ENCODE measurements at places on chromosomes 6 and 20. TPM values are rescaled to one million over a fixed set of nuclear protein-coding genes. Genes with fewer than 3 reads are reported as not detected.

SCRT2 gene
- total RNA-seq: not detected

CCN6 gene
- not detected for total RNA-seq

XKR7 gene
- not detected for total RNA-seq

TBP gene
- 12.4 TPM for total RNA-seq

TREML2 gene
- not detected for total RNA-seq

SSTR4 gene
- not detected for total RNA-seq

TBXT gene
- total RNA-seq: not detected

TTK gene
- total RNA-seq: 1.1 TPM

LAMA4 gene
- total RNA-seq: 38.5 TPM

POM121L2 gene
- total RNA-seq: not detected

ELOVL5 gene
- total RNA-seq: 632 TPM

LTB gene
- not detected for total RNA-seq

FOXQ1 gene
- total RNA-seq: not detected

GRCh38 chr6:4944325-4944724, 59.5 kb downstream of the RPP40 start:
- H3K27me3 ChIP-seq: no peaks in the 10 kb centered on the region
- H3K4me1 ChIP-seq: peaks cover 14% of the 10 kb centered on the region
- H3K4me3 ChIP-seq: no peak overlapping the region
- no peak for DNase-seq
- H3K27ac ChIP-seq: no peak overlapping the region

- DNase-seq: no peak
- no peaks in the 10 kb centered on the region for H3K36me3 ChIP-seq
- H3K4me1 ChIP-seq: no peaks in the 10 kb centered on the region
- no peaks in the 10 kb centered on the region for H3K27me3 ChIP-seq
- no peak overlapping the region for H3K27ac ChIP-seq
These were observed 707.6 kb upstream of the MARCKS start for GRCh38 chr6:113149511-113149910.

- H3K27ac ChIP-seq: peak overlapping the region; percentile 100
- peak overlapping the region; percentile 97 for H3K4me3 ChIP-seq
- no peak for DNase-seq
- no peaks in the 10 kb centered on the region for H3K36me3 ChIP-seq
These were observed 525 bp downstream of the PNRC1 start for GRCh38 chr6:89081129-89081422.

DNA sequence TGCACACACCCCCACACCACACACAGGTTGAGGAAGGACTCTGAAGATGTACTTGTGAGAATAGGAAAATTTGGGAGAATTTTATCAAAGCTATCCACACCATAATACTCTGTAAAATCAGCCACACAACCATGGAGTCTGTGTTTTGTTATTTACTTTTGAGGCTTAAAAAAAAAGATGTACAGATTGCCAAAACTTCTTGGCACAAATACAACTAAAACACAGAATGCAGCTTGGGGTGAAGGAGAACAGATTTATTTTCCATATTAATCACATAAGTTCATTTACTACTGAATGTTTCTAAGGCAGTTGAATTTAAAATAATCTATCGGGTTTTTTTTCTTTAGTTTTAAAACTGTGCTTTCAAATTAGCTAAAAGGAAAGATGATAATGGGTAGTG, 32.8 kb upstream of the KCNQ5 start:
- no peaks in the 10 kb centered on the region for H3K4me1 ChIP-seq
- H3K36me3 ChIP-seq: no peaks in the 10 kb centered on the region
- no peak overlapping the region for H3K4me3 ChIP-seq

GRCh38 chr20:51860111-51860882, 58.0 kb upstream of the SALL4 start:
- no peaks in the 10 kb centered on the region for H3K27me3 ChIP-seq
- DNase-seq: no peak
- no peaks in the 10 kb centered on the region for H3K36me3 ChIP-seq
- no peak overlapping the region for H3K4me3 ChIP-seq

DNA sequence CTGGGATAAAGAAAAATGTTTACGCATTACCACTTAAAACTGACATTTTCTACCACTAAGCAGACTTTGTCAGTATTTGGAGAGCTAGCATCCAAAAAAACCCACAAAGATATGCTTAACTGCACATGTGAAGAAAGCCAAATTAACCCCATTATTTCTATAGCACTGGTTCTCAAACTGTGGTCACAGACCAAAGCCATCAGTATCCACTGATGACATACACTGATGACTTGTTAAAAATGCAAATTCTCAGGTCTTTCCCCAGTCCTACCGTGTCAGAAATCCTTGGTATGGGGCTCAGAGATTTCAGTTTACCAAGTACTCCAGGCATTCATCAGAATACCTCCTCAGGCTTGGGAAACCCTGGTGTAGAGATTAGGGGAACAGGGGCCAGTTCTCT, 230.2 kb downstream of the PTPRK start:
- no peak overlapping the region for H3K4me3 ChIP-seq
- no peak for DNase-seq
- H3K27me3 ChIP-seq: no peaks in the 10 kb centered on the region
- no peak overlapping the region for H3K27ac ChIP-seq

DNA sequence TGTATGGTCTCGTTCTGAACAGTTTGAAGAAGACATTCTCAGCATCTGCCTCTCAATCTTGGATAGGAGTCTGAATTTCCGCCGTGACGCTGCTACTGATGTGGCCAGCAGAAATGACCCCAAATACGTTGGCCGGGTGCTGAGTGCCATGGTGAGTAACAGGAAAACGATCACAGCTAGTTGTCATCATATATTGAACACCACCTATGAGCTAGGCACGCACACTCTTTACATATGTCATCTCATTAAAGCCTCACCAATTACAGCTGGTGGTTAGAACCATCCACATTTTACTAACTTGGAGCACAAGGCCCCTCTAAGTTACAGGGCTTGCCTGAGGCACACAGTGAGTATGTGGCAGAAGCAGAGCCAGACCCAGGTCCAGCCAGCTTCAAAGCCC, 17.1 kb downstream of the TGM3 start:
- H3K36me3 ChIP-seq: no peaks in the 10 kb centered on the region
- no peak overlapping the region for H3K27ac ChIP-seq
- DNase-seq: no peak
- H3K4me3 ChIP-seq: no peak overlapping the region

DNA sequence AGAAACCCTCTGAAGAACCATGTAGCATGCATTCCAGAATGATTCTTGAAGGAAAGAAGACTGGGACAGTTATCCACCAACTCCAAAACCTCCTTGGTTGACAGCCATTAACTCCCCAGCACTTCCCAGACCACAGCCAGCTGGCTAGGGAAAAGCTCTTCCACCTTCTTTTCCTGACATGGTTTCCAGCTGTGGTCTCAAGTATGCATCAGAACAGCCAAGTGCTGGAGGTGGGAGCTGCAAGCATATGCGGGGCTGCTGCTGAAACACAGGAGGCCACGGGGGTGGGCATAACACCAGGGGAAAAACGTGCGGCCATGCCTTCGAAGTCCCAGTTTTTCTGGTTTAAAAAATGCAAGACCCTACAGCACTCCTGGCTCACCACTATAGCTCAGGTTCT, 108.0 kb upstream of the FAM184A start:
- no peaks in the 10 kb centered on the region for H3K27me3 ChIP-seq
- H3K36me3 ChIP-seq: no peaks in the 10 kb centered on the region
- no peaks in the 10 kb centered on the region for H3K4me1 ChIP-seq

GRCh38 chr6:24564081-24564480, 69.3 kb downstream of the ALDH5A1 start:
- no peak for DNase-seq
- no peaks in the 10 kb centered on the region for H3K4me1 ChIP-seq
- H3K4me3 ChIP-seq: no peak overlapping the region
- H3K27me3 ChIP-seq: no peaks in the 10 kb centered on the region
- H3K27ac ChIP-seq: no peak overlapping the region

GRCh38 chr6:88561954-88562315, 395.8 kb upstream of the CNR1 start:
- no peaks in the 10 kb centered on the region for H3K4me1 ChIP-seq
- H3K27me3 ChIP-seq: no peaks in the 10 kb centered on the region
- no peak for DNase-seq
- H3K27ac ChIP-seq: no peak overlapping the region
- H3K36me3 ChIP-seq: no peaks in the 10 kb centered on the region
- no peak overlapping the region for H3K4me3 ChIP-seq

- no peak overlapping the region for H3K27ac ChIP-seq
- H3K27me3 ChIP-seq: peaks cover 11% of the 10 kb centered on the region
- H3K4me3 ChIP-seq: no peak overlapping the region
- H3K4me1 ChIP-seq: no peaks in the 10 kb centered on the region
- no peak for DNase-seq
These were observed 9.5 kb upstream of the SFT2D1 start for GRCh38 chr6:166351715-166352285.

DNA sequence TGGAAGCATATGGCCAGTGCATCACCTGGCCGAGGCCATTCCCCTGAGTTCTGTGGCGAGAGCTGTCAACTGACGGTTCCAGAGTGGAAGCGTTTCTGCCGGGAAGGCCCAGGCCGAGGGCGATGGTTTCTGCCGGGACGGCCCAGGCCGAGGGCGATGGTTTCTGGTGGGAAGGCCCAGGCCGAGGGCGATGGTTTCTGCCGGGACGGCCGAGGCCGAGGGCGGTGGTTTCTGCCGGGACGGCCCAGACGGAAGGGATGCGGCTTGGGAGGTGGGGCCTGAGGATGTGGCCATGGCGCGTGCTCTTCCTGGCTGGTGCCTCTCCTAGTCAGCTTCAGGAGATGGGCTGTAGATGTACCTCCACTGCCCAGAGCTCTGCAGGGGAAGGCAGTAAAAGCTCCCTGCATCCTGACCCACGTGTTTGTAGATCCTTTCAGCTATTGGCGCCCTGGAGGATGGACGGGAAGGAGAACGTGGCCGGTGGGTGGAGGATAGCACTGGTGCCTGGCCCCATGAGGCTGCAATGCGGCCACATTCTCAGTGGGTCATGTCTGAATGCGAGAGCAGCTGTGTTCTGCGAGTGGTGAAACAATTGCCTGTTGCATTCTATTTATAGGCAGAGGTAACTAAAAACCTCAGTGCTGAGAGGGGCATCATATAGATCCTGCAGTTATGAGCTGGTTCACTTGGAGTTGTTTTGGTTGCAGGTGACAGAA, 12.8 kb downstream of the TPD52L2 start:
- H3K27me3 ChIP-seq: no peaks in the 10 kb centered on the region
- H3K4me3 ChIP-seq: no peak overlapping the region
- H3K27ac ChIP-seq: no peak overlapping the region
- no peaks in the 10 kb centered on the region for H3K4me1 ChIP-seq

GRCh38 chr20:61516346-61517208, 264.5 kb downstream of the CDH4 start:
- no peaks in the 10 kb centered on the region for H3K4me1 ChIP-seq
- H3K36me3 ChIP-seq: no peaks in the 10 kb centered on the region
- DNase-seq: no peak
- H3K27ac ChIP-seq: no peak overlapping the region
- no peaks in the 10 kb centered on the region for H3K27me3 ChIP-seq

- peak; percentile 57 for DNase-seq
- no peaks in the 10 kb centered on the region for H3K36me3 ChIP-seq
- no peaks in the 10 kb centered on the region for H3K27me3 ChIP-seq
- H3K27ac ChIP-seq: no peak overlapping the region
- H3K4me3 ChIP-seq: no peak overlapping the region
- peaks cover 15% of the 10 kb centered on the region for H3K4me1 ChIP-seq
These were observed 29.8 kb downstream of the UST start for GRCh38 chr6:148776321-148777308.

GRCh38 chr20:1173698-1174097, 11.1 kb downstream of the TMEM74B start:
- no peak overlapping the region for H3K4me3 ChIP-seq
- DNase-seq: no peak
- no peaks in the 10 kb centered on the region for H3K4me1 ChIP-seq

- no peak overlapping the region for H3K4me3 ChIP-seq
- no peak overlapping the region for H3K27ac ChIP-seq
- no peaks in the 10 kb centered on the region for H3K27me3 ChIP-seq
- no peak for DNase-seq
- no peaks in the 10 kb centered on the region for H3K36me3 ChIP-seq
These were observed 83.7 kb downstream of the TMEM242 start for GRCh38 chr6:157239671-157240058.

DNA sequence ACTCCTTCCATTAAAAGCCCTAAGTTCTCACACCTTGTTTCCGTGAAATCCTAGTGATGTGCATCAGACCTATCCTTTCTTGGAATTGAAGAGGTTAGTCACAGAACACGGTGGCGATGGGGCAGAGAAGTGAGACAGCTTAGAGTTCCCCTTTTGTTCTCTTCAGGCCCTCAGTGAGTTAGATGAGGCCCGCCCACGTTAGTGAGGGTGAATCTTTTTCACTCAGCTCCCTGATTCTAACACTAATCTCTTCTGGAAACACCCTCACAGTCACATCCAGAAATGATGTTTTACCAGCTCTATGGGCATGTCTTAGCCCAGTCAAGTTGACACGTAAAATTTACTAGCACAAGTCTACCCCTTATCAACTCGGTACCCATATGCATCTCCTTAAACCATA, 172.7 kb upstream of the NOX3 start:
- DNase-seq: no peak
- H3K27me3 ChIP-seq: no peaks in the 10 kb centered on the region
- no peaks in the 10 kb centered on the region for H3K4me1 ChIP-seq
- H3K27ac ChIP-seq: no peak overlapping the region
- H3K4me3 ChIP-seq: no peak overlapping the region

GRCh38 chr6:85464260-85464644, 14.4 kb downstream of the NT5E start:
- no peak overlapping the region for H3K4me3 ChIP-seq
- no peaks in the 10 kb centered on the region for H3K27me3 ChIP-seq
- peaks cover 36% of the 10 kb centered on the region for H3K4me1 ChIP-seq
- peak overlapping the region; percentile 51 for H3K27ac ChIP-seq

DNA sequence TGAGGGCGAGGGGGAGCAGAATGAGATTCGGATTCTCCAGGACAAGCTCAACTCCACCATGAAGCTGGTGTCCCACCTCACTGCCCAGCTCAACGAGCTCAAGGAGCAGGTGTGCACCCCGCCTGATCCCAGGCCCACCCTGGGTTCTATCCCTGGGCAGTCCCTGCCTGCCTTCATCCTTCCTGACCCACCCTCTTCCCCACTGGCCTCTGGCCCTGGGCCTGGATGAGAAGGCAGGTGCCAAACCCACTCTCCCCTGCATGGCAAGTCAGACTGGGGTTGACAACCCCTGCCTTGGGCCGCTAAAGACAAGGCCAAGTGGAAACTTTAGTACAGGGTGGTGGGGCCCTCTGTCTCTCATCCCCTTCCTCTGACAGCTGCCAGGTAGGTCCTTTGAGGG, 16.5 kb downstream of the UQCC2 start:
- no peaks in the 10 kb centered on the region for H3K27me3 ChIP-seq
- H3K36me3 ChIP-seq: no peaks in the 10 kb centered on the region
- no peak overlapping the region for H3K4me3 ChIP-seq
- no peak for DNase-seq
- H3K4me1 ChIP-seq: peaks cover 11% of the 10 kb centered on the region

- no peaks in the 10 kb centered on the region for H3K27me3 ChIP-seq
- H3K36me3 ChIP-seq: no peaks in the 10 kb centered on the region
- H3K27ac ChIP-seq: no peak overlapping the region
- H3K4me3 ChIP-seq: no peak overlapping the region
These were observed 81.4 kb downstream of the LAMA2 start for GRCh38 chr6:128964233-128964755.

GRCh38 chr20:43066125-43066524, 123.6 kb downstream of the PTPRT start:
- no peaks in the 10 kb centered on the region for H3K36me3 ChIP-seq
- no peaks in the 10 kb centered on the region for H3K4me1 ChIP-seq
- no peaks in the 10 kb centered on the region for H3K27me3 ChIP-seq
- DNase-seq: no peak

- H3K36me3 ChIP-seq: no peaks in the 10 kb centered on the region
- no peaks in the 10 kb centered on the region for H3K4me1 ChIP-seq
- peaks cover 7% of the 10 kb centered on the region for H3K27me3 ChIP-seq
- no peak for DNase-seq
These were observed 77.2 kb upstream of the BHLHE23 start for GRCh38 chr20:63083831-63084562.

All from adrenal gland (tissue), 19 donors.